Stimulated activated CD4-positive, alpha-beta T cell treated with anti-CD3 and anti-CD28 coated beads, TNF-alpha, amount 100 ng/mL, for 4 hours (primary cell): ENCODE measurements at places on chromosomes 1 and 21.

GRCh38 chr21:33640697-33641351 is 717 bp downstream of the CRYZL1 start:
- DNase-seq, result no peak

GRCh38 chr1:205580140-205580922 is 51.5 kb downstream of the ELK4 start:
- no peak for DNase-seq

- no peak for DNase-seq
These were observed 4.8 kb upstream of the KCNJ6 start for GRCh38 chr21:37921091-37921490.

GRCh38 chr1:75712306-75712705 is 12.2 kb upstream of the ACADM start:
- DNase-seq, result no peak

DNA sequence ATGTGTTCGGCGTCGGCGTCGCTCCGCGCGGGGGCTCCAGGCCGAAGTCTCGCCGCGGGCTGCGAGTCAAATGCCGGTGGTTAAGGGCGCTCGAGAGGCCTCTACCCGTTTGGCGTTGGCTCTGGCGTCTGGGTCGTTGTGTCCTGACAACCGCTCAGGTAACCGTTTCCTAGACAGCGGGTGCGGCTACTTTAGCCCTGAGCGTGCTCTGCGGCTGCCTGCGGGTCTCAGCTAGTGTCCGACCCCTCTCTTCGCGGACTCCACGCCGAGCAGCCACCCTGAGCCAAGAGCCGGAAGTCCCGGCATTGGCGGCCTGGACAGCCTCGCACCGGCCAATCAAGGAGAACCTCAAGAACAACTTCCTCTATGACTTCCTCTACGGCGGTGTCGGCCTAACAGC is 173.4 kb downstream of the SETD4 start:
- DNase-seq, result no peak

- no peak for DNase-seq
These were observed 145.0 kb downstream of the PBX1 start for GRCh38 chr1:164703960-164704411.

- no peak for DNase-seq
These were observed 26.7 kb upstream of the KCNN3 start for GRCh38 chr1:154896771-154897286.

DNA sequence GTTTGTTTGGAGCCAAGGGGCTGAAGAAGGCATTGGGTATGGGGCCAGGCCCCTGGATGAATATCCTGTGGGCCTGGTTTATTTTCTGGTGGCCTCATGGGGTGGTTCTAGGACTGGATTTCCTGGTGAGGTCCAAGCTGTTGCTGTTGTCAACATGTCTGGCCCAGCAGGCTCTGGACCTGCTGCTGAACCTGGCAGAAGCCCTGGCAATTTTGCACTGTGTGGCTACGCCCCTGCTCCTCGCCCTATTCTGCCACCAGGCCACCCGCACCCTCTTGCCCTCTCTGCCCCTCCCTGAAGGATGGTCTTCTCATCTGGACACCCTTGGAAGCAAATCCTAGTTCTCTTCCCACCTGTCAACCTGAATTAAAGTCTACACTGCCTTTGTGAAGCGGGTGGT is 1.4 kb downstream of the ACKR1 start:
- DNase-seq, result no peak

DNA sequence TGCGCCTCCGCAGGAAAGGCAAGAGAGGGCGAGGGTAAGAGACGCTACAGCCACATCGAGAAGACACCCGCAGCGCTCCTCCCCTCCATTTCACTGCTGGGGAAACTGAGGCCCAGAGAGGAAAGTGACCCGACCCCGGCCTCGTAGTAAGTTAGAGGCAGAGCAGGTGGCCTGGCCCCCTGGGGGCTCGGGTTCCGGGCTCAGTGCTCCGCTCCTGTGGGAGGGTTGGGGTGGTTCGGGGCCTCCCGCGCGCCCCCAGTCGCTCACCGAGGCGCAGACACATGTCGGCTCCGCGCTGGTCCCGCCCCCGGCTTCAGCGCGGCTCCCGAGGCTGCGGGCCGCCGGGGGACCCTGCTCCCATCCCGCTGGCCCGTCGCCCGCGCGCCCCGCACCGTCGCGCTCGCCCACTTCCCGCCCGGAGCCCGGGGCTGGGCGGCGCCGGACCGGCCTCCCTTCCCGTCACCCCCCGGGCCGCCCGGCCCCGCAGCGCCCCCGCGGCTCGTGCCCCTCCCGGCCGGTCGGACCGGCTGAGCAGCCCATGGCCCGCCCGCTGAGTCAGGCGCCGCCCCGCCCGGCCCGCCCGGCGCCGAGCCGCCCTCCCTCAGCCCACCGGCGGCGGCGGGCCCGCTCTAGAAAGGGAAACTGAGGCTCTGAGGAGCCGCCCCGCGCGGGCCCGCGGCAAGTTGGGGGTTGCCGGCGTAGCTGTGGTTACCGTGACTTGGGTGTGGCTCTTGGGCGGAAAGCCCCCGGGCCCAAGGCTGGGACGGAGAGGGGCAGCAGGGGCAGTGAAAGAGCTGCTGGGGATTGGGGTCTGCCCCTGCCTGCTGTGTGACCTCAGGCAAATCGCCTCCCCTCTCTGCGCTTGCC is at the start of gene TMEM54:
TSS of gene TMEM54 (minus strand) at position 434 of the 867 bp plus-strand sequence. CDS start at position 283, 151 bp downstream.
- DNase-seq, result no peak

DNA sequence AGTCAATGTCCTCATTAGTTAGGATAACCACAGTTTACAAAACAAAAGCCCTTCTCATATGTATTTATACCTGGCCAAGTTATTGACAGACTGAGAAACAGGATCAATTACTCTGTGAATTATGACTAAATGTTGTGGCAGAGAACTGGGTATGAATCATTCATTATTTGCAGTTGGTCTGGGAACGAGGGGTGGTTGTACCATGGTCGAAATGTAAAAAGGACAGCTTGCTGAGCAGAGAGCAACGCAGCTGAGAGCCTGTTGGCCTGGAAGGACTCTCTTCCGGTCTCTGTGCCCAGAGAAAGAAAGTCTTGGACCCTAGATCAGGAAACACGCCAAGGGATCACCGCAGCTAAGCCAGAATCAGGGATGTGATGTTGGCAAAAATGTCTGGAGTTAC is 169.6 kb downstream of the DISC1 start:
- DNase-seq, result no peak

GRCh38 chr1:10721381-10722321 is 74.8 kb downstream of the CASZ1 start:
- DNase-seq, result no peak

DNA sequence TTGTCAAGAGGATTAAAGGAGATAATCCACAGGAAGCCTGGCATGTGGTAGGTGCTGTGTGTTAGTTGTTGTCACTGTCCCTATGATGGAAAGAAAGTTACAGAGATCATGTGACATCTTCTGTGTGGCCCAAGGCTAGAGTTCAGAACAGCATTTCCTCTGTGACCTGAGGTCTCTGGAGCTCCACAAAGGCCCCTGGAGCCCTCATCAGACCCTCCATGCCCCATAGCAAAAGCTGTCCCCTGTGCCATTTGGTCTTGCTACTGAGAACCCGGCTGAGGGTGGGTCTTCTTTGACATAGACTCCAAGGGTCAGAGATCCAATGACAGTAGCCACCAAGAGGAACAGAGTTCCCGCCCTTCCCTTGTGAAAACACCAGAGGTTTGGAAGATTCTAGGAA is 8.1 kb downstream of the CELA2B start:
- DNase-seq, result no peak

- no peak for DNase-seq
These were observed 2.5 kb upstream of the UBASH3A start for GRCh38 chr21:42401154-42401553.

DNA sequence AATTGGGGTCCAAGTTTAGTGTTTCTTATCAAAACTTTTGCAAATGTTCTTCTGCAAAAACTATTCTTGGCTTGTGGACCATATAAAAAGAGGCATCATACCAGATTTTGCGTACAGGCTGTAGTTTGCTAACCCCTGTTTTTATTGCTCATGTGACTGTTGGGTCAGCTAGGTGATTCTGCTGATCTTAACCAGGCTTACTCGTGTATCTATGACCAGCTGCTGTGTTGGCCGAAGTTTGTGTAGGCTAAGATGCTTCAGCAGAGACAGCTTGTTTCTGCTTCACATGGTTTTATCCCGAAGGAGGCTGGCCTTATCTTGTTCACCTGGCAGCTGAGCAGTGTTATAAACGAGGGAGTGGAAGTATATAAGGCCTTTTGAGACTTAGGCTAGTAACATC is 38.2 kb downstream of the POU2F1 start:
- DNase-seq, result no peak

GRCh38 chr1:181090641-181091126 is 2.2 kb downstream of the IER5 start:
- DNase-seq, result no peak

- no peak for DNase-seq
These were observed 88.9 kb upstream of the WLS start for GRCh38 chr1:68321084-68321685.

- no peak for DNase-seq
These were observed 53.4 kb upstream of the PRKACB start for GRCh38 chr1:84090447-84091245.

DNA sequence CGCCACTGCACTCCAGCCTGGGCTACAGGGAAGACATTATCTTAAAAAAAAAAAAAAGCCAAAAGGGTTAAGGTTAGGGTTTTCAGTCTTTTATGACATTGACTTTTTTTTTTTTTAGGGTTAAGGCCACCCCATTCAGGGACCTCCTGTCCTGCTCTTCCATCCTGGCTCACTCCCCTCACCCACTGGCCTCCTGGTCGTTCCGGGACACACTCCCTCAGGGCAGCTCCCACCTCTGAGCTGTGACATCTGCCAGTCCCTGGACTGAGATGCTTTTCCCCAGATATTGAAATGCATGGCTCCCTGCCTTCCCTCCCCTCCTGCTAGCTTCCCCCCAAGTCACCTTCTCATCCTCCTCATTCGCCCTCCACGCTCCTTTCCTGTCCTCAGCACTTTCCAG is 9.6 kb downstream of the PLEKHG5 start:
- no peak for DNase-seq

DNA sequence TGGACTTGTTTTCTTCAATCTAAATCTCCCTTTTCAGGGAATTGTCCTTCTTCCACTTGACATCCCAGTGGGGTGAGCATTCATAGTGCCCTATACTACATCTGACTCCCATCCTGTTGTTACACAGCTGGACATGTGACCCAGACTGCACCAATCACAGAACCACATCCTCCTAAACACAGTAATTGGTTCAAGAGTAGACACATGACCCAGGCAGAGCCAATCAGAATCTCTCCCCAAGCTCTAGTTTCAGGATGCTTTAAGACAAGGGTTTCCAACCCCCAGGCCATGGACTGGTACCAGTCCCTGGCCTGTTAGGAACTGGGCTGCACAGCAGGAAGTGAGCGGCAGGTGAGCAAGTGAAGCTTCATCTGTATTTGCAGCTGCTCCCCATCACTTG is 5.6 kb upstream of the DDOST start:
- no peak for DNase-seq

GRCh38 chr1:63847308-63847910 is 73.6 kb downstream of the ROR1 start:
- DNase-seq, result no peak

DNA sequence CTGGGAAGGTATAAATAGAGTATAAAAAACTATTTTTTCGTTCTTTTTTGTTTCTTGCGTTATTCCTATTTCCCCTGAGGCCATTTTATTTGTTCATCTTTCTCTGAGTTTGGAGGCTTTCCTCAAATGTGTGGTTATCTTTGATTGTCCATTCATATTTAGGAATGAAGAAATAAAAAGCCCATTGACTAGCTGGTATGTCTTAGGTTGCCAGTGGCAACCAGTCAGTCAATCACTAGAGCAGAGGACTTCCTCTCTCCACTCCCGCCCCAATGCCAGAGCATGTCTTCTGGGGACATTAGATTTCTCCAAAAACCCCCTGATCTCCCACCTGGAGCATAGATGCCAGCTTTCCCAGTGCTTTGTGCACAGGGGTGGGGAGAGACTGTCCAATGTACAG is 20.7 kb upstream of the FOXE3 start:
- no peak for DNase-seq

- DNase-seq, result no peak
These were observed 37.2 kb downstream of the ACTA1 start for GRCh38 chr1:229396585-229397206.

- DNase-seq, result no peak
These were observed 21.5 kb upstream of the DARS2 start for GRCh38 chr1:173802961-173803360.

DNA sequence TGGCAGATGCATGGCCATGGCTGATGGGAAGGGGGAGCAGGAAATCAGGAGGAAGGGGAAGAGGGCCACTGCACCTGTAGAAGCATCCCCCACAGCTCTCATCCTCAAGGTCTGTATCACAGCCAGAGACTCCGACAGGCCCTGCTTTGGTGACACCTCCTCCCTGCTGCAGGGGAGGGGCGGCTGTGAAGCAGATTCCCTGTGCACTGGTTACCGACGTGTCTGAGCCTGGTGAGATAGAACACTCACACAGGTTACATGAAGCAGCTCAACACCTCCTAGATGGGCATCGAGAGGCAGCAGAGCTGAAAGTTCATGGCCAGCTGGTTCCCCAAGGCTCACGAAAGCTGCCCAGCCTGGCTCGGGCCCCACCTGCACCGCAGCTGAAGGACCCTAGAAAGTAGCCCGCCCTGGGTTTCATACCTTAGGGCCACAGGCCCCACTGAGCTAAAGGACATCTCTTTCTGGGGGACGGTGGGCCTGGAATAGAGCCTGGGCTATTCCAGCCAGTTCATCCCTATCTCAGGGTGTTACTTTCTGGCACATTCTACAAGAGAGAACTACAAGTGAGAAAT is 30.2 kb upstream of the AJAP1 start:
- no peak for DNase-seq

- DNase-seq, result no peak
These were observed 78.7 kb downstream of the PAPPA2 start for GRCh38 chr1:176541663-176542062.

DNA sequence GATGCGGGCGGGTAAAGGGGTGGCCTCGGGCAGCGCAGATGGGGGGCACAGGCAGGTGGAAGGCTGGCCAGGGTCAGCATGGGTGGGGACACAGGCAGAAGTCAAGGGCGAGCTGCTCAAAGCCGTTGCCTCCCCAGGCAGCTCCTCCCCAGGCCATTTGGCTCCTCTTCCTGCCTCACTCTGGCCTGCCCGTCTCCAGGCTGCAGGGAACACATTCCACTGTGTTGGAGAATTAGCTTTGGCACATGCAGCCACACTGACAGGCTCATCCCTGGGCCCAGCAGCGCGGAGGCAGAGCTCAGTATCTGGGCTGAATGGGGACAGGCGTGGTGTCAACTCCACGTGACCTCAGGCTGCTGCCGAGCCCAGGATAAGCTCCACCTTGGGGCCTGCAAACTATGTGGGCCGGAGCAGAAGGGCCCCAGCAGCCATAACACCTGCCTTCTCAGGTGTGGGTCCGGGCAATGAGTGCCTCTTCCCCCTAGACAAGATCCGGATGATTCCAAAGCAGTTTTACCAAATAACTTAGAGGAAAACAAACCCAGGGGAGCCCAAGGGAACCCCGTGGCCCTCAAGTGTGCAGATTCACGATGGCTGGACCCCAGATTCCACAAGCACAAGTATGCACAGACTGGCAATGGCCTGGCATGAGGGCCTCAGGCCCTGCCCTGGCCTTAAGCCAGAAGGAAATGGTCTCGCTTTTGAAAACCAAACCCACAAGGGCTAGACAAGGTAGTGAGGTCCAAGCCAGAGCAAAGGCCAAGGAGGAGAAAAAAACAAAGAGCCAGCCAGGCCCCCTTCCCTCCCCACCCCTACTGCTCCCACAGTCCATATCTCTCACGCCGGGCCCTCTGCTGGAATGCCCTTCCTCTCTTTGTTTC is 40.2 kb downstream of the HSPG2 start:
- DNase-seq, result no peak

GRCh38 chr1:29969576-29969975 is 733.3 kb downstream of the PTPRU start:
- DNase-seq, result no peak
